Activated CD4-positive, alpha-beta T cell treated with anti-CD3 and anti-CD28 coated beads, Interleukin-10, Interleukin-2, amounts not matched to agents 100 ng/mL and 50 ng/mL, durations not matched to agents 16 hours and 8 hours (primary cell): ENCODE measurements at places on chromosomes 7 and 10.
A peak's percentile ranks its signal among the peaks of the same experiment; 100 is the strongest.

DNA sequence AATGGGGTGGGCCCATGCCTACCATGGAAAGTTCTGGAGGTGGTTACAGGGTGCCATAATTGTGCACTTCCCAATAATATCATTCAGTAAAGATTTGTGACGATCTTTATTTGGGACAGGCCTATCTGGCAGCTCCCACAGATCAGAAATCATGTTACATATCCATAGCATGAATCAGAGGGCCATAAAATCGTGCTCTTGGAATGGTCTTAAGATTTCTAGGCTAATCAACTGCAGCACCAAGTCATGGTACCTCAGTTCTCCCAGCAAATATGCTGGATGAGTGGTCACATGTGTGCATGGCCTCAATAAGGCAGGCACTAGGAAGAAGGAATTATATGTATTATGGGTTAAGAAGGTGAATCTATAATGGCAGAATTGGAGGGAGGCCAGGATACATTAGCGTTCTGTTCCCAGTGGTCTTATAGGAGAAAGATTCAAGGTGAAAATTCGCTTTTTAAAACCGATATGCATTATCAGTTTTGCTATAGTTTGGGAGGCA lies 134.7 kb downstream of the NRP1 start:
- DNase-seq: no peak

DNA sequence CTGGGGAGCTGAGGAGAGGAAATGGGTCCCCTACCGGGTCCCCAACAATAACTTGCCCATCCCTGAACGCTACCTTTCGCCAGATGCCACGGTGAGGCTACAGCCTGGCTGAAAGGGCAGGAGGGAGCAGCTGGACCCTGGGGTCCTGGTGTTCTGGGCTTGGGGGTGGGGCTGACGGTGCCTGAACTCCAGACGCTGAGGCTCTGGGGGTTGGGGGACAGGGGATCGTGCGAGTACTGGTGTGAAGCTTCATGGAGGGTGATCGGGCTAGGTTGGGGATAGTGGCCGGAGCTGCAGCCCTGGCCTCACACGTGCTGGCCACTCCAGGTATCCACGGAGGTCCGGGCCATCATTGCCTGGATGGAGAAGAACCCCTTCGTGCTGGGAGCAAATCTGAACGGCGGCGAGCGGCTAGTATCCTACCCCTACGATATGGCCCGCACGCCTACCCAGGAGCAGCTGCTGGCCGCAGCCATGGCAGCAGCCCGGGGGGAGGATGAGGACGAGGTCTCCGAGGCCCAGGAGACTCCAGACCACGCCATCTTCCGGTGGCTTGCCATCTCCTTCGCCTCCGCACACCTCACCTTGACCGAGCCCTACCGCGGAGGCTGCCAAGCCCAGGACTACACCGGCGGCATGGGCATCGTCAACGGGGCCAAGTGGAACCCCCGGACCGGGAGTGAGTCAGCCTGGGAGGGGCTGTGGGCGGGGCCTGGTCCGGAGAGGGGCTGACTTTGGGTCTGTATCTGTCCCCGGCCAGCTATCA lies 8.3 kb downstream of the AEBP1 start:
- no peak for DNase-seq

DNA sequence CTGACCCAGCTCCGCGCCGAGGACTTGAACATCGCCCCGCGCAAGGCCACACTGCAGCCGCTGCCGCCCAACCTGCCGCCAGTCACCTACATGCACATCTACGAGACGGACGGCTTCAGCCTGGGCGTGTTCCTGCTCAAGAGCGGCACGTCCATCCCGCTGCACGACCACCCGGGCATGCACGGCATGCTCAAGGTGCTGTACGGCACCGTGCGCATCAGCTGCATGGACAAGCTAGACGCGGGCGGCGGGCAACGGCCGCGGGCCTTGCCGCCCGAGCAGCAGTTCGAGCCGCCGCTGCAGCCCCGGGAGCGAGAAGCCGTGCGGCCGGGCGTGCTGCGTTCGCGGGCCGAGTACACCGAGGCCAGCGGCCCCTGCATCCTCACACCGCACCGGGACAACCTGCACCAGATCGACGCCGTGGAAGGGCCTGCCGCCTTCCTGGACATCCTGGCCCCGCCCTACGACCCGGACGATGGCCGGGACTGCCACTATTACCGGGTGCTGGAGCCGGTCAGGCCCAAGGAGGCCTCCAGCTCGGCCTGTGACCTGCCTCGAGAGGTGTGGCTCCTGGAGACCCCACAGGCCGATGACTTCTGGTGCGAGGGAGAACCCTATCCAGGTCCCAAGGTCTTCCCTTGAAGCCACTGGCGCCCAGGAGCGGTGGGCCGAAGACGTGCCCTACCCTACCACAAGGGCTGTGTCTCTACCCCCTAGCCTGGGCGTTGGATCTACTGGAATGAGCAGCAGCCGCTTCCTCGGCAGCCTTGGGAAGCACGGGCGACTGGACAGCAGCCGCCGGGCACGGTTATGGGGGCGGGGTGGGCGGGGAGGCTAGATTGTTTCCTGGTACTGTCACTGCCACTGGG lies 945 bp downstream of the ADO start:
- no peak for DNase-seq

DNA sequence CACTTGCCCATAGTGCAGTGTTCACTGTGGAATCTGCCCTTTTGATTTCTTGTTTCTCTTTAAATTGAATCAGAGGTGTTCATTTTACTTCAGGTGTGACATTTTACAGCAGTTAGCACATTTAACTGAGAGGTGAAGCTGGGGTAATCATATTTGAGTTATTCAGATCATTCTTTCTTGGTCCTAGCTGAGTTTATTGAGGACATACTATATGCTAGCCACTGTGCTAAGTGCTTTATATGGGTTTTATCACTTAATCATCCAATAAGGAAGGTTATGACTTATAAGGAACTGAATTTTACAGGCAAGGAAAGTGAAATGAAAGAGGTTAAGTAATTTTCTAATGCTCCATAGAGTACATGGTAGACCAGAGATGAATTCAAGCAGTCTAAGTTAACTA lies 79.7 kb downstream of the PON1 start:
- no peak for DNase-seq

DNA sequence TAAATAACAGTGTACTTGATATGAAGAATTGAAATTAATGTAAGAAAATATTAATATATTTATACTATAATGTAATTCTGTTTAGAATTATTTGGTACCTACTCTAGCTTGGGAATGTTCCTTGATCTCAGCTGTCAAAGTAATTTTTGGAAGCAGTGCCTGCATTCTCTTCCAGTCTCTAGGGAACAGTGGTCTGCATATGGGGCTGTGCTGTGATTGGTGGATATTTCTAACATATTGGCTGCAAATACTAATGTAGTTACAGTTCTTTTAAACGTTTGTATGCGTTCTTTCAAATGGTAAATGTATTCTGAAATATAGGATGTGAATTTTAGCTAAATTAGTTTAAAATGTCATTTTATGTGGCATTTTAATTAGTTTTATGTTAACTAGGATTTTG lies 87.2 kb downstream of the PHF14 start:
- no peak for DNase-seq

DNA sequence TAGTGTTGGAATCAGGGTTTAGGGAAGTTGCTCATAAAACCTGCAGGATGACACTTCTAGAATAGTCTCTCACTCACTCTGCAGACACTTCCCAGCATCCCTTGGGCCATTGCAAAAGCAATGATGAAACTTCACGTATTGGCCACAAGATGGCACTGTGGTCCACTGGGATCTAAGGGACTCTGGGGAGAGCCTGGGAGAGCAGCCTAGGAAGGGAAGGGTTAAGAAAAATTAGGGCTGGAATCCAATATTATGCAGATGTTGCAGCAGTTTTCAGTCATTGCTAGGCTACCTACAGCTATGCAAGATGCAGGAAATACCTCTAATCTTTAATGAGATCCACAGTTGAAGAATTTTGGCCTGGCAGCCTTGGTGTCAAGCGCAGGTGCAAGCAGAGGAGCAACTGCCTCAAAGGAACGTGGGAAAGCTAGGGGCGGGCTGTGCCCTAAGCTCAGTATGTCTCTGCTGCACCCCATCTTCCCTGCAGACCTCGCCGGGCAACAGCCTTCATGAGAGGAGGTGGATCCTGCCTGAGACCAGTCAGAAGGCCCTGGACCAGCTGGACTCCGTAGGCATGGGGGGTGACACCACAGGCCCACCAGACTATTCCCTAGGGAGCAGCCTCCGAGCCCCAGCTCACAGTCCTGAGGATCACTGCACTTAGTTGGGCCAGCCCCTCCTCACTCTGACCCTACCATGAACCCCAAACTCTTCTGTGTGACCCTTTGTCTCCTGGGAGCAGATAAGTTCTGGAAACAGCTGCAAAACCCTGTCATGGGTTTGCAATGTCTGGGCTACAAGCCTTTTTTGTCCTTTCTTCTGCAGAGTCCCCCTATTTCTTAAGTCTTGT lies 127.9 kb upstream of the PRSS58 start:
- peak; percentile 76 for DNase-seq

- DNase-seq: peak; percentile 65
Measured at GRCh38 chr10:49080071-49080470, 35.3 kb downstream of the VSTM4 start.
